ENCODE measurements at places on chromosomes 4 and X.

GRCh38 chr4:53459548-53459947 lies 82.1 kb downstream of the FIP1L1 start:
- DNase-seq = no peak

DNA sequence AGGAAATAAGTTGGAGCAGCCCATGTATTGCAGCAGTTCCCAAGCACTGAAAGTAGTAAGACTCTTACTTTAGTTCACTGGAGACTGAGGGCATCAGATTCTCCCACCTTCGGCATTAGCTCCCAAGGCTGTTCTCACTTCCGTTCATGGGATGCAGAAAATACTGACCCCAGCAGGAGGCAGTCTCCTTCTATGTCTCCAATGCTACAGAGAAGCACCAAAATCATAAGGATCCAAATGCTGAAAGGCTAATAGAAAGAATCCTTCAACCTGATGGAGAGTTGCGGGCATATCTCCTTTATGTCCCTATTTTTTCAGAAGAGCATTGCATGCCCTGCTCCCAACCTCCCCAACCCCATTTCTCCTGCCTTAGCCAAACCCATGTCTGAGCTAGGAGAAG lies 32.4 kb downstream of the ADH7 start:
- no peak for DNase-seq

DNA sequence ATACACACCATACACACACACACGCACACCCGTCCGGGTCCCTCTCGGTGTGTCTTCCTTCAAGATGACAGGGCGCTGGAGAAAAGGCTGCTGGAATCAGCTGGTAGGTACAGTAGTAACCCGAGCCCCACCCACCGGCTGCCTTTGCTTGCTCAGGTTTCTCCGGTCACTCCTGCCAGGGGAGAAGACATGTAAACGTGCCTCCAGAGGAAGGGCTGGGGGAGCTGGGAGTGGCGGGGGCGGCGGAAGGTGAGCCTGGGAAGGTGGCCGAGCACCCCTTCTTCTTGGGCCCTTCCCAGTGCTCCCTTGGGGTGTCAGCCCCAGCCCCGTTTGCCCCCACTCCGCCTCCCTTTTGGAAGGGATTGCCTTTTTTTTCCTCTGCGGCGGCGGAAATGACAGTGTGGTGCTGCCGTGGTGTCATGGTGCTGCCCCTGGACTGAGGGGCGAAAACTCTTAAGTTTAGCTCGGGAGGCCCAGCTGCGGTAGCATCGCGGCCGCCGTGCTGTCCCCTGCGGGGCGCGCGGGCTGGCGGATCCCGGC lies at the start of gene MID2:
Gene MID2, plus strand, starts transcription at position 169 of the 540 bp plus-strand sequence. CDS start 561 bp downstream, outside the sequence.
- peak; percentile 35 for DNase-seq

- no peak for DNase-seq
Measured at GRCh38 chr4:17709763-17710068, 71.7 kb downstream of the FAM184B start.

Measured in stimulated activated CD4-positive, alpha-beta T cell treated with anti-CD3 and anti-CD28 coated beads, Interleukin-4, amount 100 ng/mL, for 48 hours (primary cell).